Activated T-helper 17 cell treated with anti-CD3 and anti-CD28 coated beads, Interleukin-2, amount 50 U/mL, for 72 hours (primary cell): ENCODE measurements at places on chromosomes 5 and 9. TPM values are rescaled to one million over a fixed set of nuclear protein-coding genes. Genes with fewer than 3 reads are reported as not detected.

DNA sequence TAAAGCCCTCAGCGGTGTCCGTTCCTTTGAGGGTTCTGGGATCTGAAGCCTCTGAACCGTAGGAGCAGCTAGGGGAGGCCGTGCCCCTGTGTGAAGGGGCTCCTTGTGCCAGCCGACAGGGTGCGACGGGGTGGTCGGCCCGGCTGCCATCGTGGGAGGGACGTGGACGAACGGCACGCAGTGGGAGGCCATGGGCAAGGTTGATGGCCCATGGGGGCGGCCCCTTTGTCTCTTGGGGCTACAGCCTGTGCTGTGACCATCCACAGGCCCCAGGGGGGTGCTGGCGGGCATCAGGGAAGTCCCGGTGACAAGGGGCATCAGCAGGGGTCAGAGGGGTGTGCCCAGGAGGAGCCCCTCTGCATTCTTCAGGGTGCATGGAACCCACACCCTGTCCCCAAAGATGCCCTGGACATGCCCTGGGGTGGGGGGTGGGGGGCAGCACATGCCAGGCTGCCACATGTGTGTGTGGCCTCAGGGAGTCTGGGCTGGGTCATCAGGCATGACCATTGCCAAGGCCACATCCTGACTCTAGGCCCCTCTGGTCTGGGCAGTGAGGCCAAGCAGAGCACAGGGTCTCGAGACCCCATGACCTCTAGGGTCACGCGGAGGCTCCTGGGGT, 49.6 kb upstream of the CACNA1B start:
- ATAC-seq = no peak

DNA sequence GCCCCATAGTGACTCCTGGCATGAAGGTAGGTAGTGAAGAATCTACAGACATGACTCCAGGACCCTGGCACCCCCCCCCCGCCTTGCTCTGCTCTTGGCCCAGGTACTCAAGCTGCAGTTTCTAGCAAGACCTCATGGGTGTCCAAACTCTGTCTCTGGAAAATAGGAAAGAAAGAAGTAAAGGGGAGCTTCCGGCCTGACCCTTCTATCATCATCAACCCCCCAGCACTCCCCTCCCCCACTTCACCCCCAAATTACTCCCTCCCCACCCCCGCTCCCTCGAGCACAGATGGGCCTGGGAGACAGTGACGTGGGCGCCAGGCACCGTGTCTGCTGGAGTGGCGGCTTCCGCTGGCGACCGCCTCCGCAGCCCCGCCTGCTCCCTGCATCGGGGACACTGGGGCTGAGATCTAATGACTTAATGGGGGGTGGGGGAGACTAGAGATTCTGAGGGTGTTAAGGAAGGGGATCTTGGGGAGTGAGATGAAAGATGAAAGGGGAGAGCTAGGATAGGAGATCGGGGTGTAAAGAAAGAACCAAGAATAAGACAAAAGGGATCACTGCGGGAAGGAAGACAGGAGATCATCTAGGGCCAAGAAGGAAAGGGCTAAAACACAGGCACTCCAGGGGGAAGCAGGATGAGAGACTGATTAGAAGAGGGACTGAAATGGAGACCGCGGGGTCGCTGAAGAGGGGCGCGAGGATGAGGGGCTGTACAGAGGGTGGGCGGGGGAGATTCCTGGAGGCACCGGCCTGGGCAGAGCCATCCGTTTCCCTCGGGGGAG, 1.1 kb upstream of the DNAJB5 start:
- ATAC-seq = no peak

GRCh38 chr5:124651663-124652513, 94.6 kb downstream of the ZNF608 start:
- ATAC-seq = peak; percentile 40

GRCh38 chr5:142186857-142187594, 78.4 kb downstream of the NDFIP1 start:
- no peak for ATAC-seq

DNA sequence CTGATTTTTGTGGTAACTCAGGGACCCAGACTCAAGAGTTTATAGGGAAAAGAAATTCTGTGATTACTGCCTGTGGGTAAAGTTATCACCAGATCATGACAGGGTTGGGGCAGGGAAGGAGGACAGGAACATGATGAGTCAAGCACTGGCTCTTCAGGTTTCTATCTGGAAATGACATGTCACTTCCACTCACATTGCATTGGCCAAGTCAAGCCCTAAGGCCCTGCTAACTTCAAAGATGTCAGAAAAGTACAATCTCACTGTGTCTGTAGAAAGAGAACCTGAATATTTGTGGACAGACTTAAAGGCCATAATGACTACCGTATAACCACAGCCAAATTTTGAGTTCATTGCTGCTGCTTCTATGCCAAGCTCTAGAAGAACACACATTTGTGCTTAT, 187.7 kb downstream of the TLE4 start:
- peak; percentile 89 for ATAC-seq

- no peak for ATAC-seq
These were observed 900.0 kb upstream of the CDH10 start for GRCh38 chr5:25544652-25545249.

DNA sequence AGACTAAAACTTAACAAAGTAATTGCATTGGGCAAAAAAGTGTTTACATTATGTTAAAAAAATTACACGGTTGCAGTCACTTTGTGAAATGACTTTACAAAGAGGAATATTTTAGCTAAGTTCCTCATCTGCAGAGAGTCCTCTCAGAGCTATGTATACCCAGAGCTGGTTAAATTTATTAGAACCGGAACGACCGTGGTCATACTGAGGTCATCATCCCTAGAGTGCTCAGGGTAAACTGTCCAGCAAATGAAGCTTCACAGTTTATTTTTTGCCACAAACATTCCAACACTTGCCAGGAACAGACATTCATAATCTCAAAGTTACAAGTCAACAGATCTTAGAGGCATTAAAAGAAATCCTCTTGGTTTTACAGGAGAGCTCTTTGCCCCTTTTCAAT, 897 bp downstream of the ROPN1L start:
- ATAC-seq = no peak

The PCA3 gene
- total RNA-seq = not detected

The PRR16 gene
- total RNA-seq = not detected

The MAMDC4 gene
- 18.6 TPM for total RNA-seq

The ECM2 gene
- total RNA-seq = not detected

The TAS2R1 gene
- total RNA-seq = not detected

The PCDHGC5 gene
- total RNA-seq = not detected

The FLT4 gene
- total RNA-seq = 0.56 TPM

The MOB3B gene
- 0.24 TPM for total RNA-seq
